ENCODE measurements at places on chromosomes 2 and 18.

DNA sequence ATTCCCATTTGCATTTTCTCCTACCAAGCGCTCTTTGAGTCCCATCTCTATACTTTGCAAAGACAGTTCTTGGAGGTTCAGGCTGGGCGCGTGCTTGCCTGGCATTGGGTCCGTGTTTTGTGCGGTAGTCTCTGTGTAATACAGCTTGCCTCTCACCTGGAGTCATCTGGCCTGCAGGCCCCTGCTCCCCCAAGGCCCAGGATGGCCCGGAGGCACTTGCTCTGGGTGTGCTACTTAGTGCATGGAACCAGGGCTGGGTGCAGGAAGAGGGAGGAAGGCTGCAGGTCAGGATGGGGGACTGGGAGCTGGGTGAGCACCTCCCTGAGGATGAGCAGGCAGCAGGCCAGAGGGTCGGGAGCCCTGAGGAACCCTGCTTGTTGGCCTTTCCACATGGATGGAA, 220.9 kb downstream of the LDLRAD4 start:
- DNase-seq, result no peak

- peak; percentile 12 for DNase-seq
These were observed 26.4 kb downstream of the ST3GAL5 start for GRCh38 chr2:85862426-85862825.

GRCh38 chr2:128716299-128716721, 397.6 kb upstream of the HS6ST1 start:
- no peak for DNase-seq

- DNase-seq, result no peak
These were observed 106.8 kb downstream of the WDSUB1 start for GRCh38 chr2:159179696-159180095.

DNA sequence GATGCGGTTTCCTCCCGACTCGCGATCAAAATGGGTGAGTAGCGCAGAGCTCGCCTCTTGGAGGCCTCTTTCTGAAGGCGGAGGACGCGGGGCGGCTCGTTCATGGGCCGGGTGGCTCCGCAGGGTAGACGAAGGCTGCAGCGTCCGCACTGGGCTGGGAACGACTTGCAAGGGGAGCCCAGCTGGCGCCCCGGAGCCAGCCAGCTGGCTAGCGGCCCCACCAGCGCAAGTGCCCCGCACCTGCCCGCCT, 328 bp upstream of the PASK start:
- DNase-seq, result no peak

DNA sequence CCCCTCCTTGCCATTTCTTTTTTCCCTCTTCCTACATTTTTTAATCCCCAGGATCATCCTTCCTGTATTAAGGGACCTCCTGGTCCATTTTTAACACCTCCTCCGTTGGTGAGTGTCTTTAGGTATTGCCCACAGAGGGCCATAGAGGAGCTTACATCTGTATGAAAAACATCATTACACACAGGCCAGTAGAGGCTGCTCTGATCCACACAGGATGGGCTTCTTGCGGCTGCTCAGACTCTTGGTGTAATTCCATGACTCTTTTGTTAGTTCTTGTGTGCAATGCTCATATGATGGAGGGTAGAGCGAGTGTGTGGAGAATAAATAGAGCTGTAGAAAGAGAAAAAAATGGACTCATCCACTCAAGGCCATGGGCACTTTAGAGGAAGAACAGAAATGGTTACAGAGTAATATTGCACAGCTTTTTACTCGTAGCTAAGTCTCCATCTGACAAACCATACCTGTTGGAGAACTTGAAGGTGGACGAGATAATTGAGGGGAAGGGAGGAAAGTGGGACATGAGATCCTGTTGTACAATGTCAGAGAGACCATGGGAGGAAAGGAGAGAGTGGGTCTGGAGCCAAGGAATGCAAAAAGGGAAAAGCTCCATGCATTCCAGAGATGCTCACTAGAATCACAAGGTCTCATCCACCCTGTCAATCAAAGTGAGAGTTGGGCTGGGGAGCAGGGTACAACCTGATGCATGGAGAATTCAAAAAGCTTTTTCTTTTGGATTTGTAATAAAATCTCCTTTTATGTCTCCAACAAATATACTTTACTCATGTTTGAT, 129.7 kb upstream of the TNP1 start:
- no peak for DNase-seq

DNA sequence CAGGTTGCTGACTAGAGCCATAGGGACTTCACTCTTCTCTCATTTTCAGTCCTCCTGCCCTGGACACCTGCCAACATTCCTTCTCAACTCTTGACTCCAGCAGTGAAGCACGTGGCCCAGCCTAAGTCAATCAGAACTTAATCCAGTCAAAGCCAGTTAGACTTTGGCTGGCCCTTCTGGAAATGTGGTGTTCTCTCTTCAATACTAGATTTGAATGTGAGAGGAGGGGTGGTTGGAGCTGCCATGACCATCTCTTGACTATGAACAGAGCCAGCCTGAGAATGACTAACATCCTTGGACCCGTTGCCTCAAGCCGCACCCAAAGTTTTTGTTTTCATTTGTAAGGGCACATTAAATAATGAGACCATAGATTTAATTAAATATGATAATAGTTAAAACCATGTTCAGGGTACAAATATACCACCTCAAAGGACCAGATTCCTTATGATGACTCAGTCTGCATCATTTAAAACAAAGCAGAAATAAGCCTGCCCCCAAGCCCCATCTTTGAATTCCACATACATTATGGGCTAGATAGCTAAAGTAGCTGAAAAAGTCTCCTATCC, 49.7 kb upstream of the RASGRP3 start:
- no peak for DNase-seq

GRCh38 chr2:234352270-234352669, 144.6 kb downstream of the ARL4C start:
- no peak for DNase-seq

- no peak for DNase-seq
These were observed 20.0 kb upstream of the SERPINB2 start for GRCh38 chr18:63867368-63868125.

DNA sequence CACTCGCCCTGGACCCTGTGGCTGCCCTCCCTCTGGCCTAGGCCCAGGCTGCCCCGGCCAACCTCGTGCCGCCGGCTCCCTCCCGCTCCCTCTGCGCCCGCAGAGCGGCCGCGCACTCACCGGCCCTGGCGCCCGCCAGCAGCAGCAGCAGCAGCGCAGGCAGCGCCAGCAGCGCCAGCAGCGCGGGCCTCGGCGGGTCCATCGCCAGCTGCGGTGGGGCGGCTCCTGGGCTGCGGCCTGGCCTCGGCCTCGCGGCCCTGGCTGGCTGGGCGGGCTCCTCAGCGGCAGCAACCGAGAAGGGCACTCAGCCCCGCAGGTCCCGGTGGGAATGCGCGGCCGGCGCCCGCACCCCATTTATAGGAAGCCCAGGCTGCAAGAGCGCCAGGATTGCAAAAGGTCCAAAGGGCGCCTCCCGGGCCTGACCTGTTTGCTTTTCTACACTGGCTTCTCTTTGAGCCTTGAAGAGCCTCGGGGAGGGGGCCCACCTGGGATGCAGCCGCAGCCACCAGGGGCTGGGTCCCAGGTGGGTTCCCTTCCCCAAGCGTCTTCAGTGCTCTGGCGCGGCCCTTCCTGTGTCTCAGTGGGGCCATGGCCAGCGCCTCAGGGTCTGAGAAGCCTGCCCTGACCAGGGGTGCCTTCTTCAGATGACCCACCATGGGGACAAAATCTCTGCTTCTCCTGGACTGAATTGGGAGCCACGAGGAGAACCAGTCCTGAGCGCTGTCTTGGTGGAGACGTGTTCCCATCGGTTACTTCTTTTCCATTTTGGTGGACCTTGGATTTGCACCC, at the start of gene APOB:
APOB (minus strand) TSS at position 330 of the 789 bp plus-strand sequence; CDS start at position 202, 128 bp downstream.
- DNase-seq, result no peak

GRCh38 chr2:240637901-240638345, 12.6 kb downstream of the GPR35 start:
- no peak for DNase-seq

- no peak for DNase-seq
These were observed 110.9 kb upstream of the EPC2 start for GRCh38 chr2:148533685-148534084.

DNA sequence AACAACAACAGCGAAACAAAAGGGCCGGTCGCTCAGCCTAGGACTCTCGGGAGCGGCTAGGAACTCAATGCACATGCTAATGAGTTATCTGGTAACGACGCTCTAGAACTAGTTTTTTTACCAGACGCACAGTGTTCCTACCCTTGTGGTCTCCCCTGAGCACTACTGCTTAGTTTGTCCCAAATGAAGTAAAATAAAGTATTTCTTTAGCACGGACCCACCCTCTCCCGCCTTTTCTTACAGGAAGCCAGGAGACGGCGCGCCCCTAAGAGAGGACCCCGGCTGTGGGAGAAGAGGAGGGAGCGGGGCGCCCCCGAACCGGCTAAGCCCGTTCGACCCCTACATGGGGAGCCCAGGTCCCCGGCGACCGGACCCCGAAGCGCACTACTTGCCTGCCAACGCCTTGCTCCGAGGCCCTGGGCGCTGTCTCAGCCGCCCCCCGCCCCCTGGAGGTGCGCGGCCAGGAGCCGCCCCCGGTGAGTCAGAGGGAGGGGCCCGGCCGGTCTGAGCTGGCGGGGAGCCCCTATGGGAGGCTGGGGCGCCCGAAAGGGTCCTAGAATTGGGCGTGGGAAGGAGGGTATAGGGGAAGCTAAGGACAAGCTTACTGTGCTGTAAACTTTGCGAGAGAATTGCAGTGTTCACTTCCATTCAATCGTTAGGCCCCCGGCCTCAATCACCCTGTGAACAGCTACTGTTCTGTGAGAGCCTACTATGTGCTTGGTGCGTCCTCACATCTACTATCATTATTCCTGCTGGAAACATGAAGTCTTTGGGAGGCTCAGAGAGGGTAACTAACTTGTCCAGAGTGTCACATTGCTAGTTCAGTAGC, 3.6 kb upstream of the CAPG start:
- DNase-seq, result no peak

- DNase-seq, result no peak
These were observed 127.4 kb downstream of the GBX2 start for GRCh38 chr2:236040600-236041328.

DNA sequence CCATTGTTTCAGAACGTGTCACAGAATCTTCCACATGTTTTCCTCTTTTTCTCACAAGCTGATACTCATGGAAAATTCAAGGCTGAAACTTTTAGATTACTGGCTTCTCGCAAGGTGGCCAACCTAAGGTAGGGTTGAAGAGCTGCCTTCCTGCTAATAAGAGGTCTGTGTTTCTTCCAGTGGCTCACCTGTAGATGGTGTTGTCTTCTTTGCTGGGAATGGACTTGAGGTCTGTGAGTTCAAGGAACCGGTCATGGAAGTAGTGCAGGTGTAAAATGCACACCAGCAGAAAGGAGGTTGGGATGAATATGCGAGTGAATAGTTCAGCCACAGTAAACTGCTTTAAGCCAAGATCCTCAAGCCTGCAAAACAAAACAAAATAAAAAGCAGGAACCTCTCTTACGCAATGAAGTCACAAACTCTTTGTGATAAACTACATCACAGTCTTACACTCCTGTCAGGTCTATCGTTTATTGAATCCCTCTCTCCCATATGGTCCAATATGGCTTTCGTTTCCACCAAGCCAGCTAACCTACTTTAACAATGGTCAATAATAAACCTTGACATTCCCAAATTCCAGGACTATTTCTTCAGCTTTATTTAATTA, 258.9 kb downstream of the NAPG start:
- DNase-seq, result no peak
